ENCODE measurements at places on chromosomes 2 and 18.

DNA sequence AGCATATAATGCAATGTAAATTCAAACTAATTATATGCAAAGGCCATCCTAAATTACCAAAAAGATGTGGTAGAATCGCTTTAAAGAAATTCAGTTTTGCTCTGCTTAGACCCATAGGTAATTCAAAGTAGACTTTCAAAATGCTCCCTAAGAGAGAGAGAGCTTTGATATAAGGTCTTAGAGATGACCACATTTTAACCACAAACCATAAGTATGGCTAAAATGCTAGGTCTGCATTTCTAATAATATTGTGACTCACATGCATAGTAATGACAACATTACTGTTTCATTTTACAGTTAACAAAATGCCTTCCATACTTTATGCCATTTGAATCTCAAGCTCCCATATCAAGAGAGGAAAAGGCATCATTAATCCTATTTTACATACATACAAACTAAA, 144.5 kb downstream of the RAD51AP2 start:
- peak; percentile 44 for DNase-seq

DNA sequence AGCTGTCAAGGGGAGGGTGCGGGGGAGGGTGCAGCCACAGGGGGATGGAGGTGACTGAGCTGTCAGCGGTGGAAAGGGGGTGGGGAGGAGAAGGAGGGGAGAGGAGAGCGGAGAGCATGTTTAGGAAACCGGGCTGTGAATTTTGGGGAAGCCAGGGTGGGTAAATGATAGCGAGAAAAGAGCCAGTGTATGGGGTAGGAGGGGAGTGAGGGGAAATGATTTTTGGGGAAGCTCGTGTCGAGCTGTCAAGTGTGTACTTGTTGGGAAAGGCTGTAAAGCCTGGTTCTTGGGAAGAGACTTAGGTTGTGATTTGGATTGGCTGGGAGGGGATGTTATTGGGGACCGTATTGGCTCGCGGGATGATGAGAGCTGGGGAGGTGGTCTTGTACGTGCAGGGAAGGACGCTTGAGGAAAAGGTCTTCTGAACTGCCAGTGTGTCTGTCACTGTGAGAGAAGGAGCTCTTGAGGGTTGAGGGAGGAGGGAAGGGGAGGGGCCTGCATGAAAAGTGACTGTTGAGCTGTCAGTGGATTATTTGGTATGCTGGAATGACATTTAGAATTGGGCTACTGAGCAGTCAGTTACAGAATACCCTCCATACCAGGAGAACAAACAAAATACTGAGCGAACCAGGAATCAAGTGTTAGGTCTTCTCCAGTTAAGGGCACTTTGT, 1.0 kb downstream of the UBR3 start:
- no peak for DNase-seq

- no peak for DNase-seq
Measured at GRCh38 chr2:73870084-73870483, 22.7 kb upstream of the ACTG2 start.

DNA sequence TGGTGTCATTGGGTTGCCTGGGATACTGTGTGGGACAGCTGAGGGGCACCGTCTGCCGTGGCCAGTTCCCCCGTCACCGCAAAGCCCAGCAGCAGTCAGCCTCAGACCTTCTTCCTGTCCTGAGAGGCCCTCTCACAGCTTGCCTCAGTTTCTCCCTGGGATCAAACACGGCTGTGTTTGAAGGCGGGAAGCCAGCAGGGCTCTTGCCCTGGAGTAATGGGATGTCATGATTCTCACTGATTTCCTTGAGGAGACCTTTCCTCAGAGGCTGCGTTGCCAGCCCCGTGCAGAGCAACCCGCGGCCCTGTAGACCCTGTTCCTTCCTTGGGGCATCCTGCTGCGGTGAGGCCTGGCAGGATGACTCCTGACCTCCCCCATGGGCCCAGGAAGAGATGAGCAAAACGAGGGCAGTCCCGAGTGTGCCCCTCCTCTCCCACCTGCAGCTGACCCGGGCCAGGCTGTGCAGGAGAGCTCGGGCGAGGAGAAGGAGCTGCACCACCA, 13.9 kb upstream of the NFATC1 start:
- DNase-seq: no peak

- no peak for DNase-seq
Measured at GRCh38 chr2:155298001-155298400, 599.5 kb downstream of the KCNJ3 start.

GRCh38 chr18:31976242-31976641, 33.3 kb upstream of the TRAPPC8 start:
- DNase-seq: no peak

- DNase-seq: no peak
Measured at GRCh38 chr2:10355471-10356438, 53.1 kb downstream of the HPCAL1 start.

DNA sequence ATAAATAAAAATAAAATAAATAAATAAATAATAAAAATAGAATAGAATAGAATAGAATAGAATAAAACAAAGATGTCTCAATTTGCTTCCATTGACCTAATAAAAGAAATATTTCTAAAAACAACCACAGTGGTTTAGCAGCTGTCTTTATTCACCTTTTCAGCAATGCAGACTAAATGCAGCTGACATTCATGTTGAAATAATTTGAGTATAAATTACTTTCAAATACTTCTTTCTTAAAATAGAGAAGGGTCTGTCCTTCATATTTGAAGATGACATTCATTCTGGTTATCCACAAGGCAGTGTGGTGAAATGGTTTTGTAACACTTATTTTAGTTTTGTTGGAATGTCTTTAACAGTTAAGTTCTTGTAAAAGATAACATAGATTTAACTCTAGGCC, 469.4 kb downstream of the IRS1 start:
- no peak for DNase-seq

- DNase-seq: no peak
Measured at GRCh38 chr2:11871421-11871820, 125.0 kb downstream of the LPIN1 start.

DNA sequence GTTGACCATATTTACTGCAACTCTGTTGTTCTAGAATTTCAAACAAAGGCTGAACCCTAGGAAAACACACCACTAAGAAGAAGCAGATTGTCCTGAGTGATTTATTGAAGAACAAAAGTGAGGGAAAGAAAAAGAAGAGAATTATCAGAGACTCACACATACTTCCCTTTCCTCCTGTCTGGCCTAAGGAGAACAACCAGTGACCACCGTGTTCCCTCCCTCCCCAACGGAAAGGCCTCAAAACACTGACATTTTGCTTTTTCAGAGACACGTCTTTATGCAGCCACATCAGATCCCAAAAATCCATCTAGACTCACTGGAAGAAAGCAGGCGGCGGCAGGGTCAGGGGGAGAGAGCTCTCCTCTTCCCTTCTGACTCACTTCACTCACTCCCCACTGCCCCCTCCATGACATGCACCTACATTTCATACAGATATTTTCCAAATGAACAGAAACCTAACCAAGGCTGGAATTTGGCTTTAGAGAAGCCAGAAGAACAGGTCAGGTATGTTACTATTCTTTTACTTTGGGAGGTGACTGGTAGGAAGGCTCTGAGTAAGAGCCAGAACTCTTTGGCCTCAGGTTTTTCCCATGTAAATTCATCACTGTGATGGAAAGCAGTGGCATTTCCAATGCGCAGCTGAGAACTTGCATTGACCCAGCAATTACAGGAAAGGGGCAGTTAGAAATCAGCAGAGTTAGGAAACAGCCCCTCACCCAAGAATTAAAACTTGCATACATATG, 169.9 kb downstream of the BCL11A start:
- no peak for DNase-seq

DNA sequence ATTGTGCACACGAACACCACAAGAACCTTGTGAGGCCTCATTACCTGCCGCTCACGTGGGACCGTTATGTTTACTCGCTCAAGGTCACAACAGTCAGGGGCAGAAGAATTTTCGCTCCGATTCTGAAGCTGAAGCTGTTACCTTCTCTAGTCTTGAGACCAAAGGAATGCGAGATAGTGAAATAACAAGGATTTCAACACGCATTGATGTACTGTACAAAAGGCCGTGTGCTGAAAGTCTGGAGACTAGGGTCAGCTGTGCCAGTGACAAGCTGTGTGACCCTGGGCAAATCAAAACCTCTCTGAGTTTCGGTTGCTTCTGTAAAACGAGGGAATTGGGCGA, 583 bp downstream of the NEMP2 start:
- DNase-seq: no peak

DNA sequence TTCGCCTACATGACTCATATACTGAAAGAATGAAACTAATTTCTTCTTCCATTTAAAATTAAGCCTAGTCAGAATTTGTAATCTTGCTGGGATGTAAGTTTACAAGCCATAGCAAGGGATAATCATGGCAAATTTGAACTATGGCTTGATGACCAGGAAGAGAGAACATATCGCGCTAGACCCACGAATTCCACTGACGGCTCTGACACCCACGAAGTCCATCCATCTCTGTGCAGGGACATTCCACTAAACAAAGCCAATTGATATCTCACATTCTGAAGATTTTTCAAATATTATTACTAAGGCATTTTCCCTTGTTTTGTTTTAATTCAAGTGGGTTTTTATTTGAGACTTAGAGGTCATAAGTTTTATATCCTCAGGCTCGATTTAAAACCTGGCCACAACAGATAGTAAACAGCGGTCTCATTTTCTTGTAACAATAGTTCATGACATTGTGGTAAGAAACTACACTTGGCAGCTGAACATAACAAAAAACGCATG, 113.0 kb downstream of the QPCT start:
- DNase-seq: no peak

DNA sequence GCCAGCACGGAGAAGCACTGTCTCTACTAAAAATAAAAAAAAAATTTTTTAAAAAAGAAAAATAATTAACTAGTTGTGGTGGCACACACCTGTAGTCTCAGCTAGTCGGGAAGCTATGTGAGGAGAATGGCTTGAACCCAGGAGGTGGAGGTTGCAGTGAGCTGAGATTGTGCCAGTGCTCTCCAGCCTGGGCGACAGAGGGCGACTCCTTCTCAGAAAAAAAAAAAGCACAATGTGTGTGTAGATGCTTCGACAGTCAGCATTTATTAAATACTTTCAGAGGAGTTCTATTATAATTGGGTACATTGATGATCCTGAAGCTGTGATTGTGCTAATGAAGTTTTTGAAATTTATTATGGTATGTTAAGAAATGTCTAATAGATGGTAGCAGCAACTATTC, 46.5 kb downstream of the XIRP2 start:
- DNase-seq: no peak

GRCh38 chr18:41936471-41937134, 18.4 kb upstream of the PIK3C3 start:
- DNase-seq: no peak

DNA sequence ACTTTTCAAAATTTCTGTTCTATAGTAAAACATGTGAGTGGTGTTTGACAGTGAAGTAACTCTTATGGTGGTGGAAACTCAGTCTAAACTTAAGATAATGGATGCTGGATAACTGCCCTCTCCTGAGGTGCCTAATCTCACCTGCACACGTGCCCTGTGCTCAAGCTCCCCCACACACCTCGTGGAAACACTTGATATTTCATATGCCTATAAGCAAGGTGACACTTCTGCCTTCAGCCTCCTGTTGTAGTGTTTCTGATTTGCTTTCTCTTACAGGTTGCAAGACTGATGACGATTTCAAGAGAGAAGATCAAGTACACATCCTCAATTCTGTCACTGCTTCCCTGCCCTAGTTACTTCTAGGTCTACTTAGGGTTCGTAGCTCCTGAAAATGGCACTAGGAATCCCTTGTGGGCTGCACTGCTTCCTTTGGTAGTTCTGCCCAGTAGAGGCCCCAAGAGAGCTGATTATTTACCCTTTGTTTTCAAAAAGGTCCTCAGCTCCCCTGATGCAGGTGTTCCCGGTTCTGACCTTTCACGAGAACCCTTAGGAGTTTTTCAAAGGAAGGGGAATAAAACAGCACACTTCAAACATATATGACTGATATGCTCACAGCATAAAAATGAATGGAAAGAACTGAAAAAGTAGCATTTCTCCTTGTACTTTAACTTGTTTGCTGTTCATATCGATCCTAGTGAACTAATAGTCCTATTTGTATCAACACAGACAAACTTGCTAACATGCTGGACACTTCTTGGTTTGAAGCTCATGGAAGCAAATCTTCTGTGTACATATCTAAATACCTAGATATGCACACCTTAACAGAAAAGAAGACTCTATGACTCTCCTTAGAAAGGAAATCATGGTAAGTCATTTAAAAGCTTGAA, 6.7 kb downstream of the CAVIN2 start:
- no peak for DNase-seq

DNA sequence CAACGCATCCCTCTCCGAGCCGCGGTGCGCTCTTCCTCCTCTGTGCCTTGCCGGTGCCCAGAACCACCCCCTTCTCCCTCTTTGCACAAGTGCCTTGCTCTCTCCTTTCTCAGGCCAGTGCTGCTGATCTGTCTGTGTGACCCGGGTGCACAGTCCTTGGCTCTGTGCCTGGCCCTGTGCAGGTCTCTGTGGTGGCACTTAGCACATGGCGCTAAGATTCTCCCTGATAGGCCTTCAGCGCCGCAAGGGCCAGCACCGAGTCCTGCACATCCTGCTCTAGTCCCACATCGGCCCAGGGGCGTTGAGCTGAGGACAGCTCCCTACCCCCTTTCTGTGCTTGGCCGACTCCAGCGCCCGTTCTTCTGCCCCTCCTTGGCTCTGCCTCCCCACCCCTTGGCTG, 136.1 kb downstream of the NEDD4L start:
- DNase-seq: no peak

- DNase-seq: no peak
Measured at GRCh38 chr2:131588152-131588873, 60.6 kb downstream of the CCDC74A start.

DNA sequence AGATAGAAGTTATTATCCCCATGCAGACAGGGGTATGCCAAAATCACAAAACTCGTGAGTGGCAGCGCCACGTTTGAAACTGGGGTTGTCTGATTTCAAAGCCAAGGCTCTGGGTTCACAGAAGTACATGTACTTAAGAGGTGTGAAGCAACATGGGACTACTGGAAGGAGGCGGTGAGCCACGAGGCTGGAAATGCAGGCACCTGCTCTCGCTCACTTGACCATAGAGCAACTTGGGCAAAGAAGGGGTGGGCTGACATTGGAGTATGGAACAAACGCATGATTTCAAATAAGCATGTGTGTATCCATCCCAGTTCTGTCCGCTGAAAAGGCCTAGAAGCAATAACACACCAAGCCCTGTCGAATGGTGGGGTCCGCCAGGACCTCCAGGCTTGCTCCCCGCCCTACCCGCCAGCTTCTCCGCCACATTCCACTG, 593 bp upstream of the ACTR2 start:
- no peak for DNase-seq

DNA sequence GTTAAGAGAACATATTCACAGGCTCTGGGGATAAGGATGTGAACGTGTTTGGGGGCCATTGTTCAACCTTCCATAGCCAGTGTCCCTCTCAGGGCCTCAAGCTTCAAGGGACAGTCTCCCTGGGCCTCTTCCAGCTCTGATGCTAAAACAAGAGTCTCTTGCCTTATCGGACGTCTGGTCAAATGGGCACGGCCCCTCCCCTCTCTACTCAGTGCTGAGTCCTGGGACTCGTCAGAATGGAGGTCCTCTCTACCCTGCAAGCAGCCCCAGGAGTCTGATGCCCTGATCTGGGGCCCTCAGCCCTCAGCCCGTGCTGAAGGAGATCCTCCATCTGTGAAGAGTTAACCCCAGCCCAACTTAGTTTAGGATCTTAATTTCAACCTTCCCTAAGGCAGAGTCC, 198.2 kb downstream of the ZFP36L2 start:
- DNase-seq: no peak

Data from HS-5 (cell line).